ENCODE measurements at places on chromosomes 2 and 18. TPM values are rescaled to one million over a fixed set of nuclear protein-coding genes. Genes with fewer than 3 reads are reported as not detected.
A peak's percentile ranks its signal among the peaks of the same experiment; 100 is the strongest.

- DNase-seq = no peak
Measured at GRCh38 chr18:79641722-79642497, 37.7 kb upstream of the CTDP1 start.

DNA sequence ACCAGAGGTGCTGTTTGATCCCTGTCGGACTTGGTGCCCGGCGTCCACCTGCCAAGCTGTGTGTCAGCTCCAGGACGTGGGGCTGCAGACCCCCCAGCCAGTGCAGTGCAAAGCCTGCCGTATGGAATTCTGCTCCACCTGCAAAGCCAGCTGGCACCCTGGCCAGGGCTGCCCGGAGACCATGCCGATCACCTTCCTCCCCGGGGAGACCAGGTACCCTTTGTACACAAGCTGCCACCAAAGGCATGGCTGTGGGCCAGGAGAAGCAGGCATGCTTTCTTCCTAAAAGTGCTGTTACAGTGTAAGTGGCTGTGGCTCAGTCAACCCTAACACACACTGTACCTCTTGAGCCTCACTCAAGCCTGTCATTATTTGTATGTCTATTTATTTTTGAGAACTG, 103.3 kb downstream of the RNF144A start:
- no peak for DNase-seq

GRCh38 chr2:203781151-203781550, 74.7 kb downstream of the CD28 start:
- DNase-seq = no peak

- DNase-seq = peak; percentile 15
Measured at GRCh38 chr2:34365932-34366331, 766.8 kb upstream of the FAM98A start.

DNA sequence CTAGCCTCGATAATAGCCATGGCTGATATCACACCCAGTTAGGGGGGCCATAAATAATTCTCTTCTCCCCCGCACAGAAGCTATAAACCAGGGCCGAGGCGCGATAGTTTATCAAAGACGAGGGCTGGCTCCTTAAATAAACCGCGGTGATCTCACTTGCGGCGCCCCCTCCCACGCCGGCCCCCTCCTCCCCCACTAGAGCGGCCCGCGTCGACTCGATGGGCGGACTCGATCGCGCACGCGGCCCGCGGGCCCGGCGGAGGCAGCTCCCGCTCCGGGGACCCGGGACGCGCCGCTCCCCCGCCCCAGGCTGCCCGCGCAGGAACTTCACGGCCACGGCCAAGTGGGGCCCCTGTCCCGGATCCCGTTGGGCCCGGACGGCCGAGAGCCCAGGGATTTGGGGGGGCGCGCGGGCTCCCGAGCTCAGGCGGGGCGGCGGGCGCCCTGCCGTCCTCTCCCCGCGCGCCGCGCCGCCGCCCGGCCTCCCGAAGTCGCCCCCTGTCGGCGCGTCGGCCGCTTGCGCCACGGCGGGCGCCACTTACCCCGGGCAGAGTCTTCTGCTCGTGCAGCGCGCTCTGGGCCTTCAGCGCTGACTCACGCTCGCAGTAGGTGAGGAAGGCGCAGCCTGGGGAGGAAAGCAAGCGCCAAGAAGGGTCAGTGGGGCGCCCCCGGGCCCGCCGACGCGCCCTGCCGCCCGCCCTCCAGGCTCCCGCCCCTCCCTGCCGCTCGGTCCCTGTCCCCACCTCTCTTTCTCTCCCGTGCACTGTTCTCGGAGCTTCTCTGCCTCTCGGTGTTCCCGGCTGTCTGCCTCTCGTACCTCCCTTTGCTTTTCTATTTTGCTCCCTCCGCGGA, 80.4 kb downstream of the CELF4 start:
- DNase-seq = no peak

- DNase-seq = no peak
Measured at GRCh38 chr2:230226051-230226551, 565 bp downstream of the SP140 start.

- DNase-seq = no peak
Measured at GRCh38 chr2:101012706-101013181, 10.7 kb downstream of the RPL31 start.

GRCh38 chr2:224909885-224910573, 132.2 kb downstream of the DOCK10 start:
- DNase-seq = peak; percentile 49

GRCh38 chr2:74392449-74392743, 12.3 kb upstream of the DCTN1 start:
- no peak for DNase-seq

DNA sequence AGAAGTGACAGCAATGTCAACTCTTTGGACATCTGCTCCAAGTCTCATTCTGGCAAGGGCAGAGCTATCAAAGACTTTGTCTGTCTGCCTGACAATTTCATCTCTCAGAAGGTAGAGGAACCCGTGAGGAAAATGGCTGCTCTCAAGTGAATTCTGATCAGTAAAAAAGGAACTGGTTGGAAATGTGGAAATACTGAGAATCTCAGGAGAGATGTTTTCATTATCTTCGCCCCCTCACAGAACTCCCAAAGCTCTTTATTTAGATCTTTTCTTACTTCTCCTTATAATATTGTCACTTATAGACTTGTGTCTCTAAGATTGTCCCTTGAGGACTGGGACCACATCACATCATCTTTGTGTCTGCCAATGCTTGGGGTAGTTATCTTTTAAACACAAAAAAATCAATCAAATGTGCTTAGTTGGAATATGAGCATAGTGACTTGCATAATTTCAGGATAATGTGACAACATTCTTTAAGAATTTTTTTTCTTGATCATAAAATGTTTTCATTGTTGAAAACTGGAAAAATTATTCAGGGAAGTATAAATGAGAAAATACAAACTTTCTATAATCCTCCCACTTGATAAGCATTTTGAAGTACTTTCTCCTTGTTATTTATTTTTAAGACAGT, 68.2 kb upstream of the ITGB6 start:
- DNase-seq = no peak

GRCh38 chr2:56687169-56687568, 503.4 kb downstream of the CCDC85A start:
- no peak for DNase-seq

DNA sequence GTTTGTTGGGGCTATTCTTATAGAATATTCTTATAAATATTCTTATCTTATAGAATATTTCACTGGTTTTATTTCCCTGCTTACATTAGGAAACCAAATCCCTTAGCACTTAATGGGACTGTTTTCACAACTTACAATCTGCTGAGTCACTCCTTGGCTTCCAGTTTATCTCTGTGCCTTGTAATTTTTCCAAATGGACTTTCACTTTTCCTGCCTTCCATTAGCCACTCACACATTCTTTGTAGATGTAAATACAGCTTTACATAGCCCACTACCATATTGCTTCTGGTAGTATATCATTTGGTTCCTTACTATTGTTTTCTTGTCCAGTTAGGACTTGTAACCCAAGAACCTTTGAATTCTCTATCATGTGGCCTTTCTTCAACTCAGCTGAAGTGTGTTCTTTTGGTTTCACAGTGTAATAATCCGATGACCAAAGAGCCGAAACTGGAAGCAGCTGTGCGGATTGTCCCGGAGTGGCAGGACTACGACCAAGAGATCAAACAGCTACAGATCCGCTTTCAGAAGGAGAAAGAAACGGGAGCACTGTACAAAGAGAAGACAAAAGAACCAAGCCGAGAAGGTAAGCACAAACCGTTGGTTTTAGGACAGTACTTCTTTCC, 96.1 kb downstream of the UGGT1 start:
- DNase-seq = no peak

GRCh38 chr2:126664234-126664633, 8.3 kb downstream of the GYPC start:
- DNase-seq = no peak

DNA sequence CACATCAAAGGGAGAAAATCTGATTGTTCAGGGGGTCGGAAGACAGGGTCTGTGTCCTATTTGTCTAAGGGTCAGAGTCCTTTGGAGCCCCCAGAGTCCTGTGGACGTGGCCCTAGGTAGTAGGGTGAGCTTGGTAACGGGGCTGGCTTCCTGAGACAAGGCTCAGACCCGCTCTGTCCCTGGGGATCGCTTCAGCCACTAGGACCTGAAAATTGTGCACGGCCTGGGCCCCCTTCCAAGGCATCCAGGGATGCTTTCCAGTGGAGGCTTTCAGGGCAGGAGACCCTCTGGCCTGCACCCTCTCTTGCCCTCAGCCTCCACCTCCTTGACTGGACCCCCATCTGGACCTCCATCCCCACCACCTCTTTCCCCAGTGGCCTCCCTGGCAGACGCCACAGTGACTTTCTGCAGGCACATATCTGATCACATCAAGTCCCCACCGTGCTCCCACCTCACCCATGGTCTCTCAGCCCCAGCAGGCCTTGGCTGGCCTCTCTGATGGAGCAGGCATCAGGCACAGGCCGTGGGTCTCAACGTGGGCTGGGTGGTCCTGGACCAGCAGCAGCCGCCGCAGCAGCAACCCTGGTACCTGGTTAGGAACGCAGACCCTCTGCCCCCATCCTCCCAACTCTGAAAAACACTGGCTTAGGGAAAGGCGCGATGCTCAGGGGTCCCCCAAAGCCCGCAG, 3.8 kb downstream of the PROC start:
- DNase-seq = no peak

DNA sequence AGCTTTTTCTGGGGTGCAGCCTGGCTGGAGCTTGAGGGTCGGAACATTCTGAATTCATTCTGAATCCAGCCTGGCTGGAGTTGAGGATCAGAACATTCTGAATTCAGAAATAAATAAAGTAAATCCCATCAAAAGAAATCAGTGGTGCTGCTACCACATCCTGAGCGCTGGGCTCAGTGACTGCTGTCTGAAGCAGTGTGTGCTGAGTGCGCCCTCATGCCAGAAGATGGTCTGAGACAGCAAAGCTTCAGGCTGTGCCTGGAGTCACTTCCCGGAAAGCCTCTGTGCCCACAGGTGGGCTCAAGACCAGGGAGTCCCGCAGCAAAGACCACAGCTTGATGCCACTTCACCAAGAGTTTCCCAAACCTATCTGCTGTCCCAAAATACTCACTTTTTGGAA, 187.9 kb downstream of the VAPA start:
- DNase-seq = no peak

DNA sequence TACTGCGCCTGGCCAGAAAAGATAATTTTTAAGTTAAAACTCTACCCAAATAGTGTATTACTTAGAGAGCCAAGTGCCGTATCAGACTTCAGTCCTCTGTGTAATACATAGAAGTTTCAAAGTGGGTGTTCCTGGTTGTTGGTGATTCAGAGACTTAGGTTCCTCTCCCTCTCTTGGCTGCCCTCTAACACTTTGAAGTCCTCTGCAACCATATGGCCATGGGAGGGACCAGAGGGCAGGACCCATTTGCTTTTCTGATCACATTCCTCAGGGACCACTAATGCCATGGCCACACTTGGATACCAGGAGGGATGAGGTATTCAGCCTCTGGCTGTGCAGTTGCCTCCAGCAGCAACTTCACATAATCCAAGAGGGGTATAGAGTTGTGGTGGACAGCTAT, 131.5 kb downstream of the CAPN13 start:
- DNase-seq = no peak

The C18orf63 gene
- 0.16 TPM for total RNA-seq

The KCNK3 gene
- 17.8 TPM for total RNA-seq

The SPP2 gene
- total RNA-seq = not detected

The LIMS3 gene
- 1.5 TPM for total RNA-seq

The COBLL1 gene
- total RNA-seq = 74.8 TPM

The CD8B2 gene
- 0.10 TPM for total RNA-seq
